M059J (cell line): ENCODE measurements at places on chromosomes 4 and X.
A peak's percentile ranks its signal among the peaks of the same experiment; 100 is the strongest.

GRCh38 chr4:82402196-82402775 lies 28.0 kb downstream of the HNRNPDL start:
- DNase-seq, result no peak

DNA sequence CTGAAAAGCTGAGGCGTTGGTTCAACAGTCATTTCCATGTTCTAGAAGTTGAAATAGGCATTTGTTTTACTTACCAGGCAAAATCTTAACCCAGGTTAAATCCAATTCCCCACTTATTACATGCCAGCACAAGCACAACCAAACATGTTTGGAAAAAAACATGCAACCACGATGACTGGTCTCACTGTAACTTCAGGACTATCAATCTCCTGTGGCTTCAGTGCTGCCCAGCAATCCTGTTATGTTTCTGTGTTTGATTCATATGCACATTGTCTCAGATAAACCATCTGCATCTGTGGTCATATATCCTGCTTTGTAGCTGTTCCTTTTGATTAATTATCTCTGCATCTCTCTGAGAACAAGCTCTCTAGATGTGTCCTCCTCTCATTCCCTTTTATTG lies 28.3 kb downstream of the PRDM8 start:
- no peak for DNase-seq

GRCh38 chrX:32448320-32448719 lies 763.0 kb downstream of the DMD start:
- peak; percentile 53 for DNase-seq

DNA sequence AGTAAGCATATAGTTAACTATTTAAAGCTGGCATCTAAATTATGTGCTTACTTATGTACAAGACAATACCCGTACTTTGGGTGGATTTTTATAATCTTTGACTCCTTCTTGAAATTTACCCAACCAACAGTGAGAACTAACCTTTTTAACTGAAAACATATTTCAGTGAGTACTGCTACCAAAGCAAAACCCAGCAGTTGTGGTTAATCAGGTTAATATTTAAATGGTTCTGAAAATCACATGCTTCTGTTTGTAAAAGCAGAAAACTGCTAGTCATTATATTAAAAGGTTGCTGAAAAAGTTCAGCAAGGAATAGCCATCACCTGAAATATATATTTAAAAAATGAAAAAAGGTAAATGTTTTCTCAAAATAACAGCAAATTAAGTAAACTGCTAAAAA lies 20.0 kb downstream of the UBE2D3 start:
- DNase-seq, result no peak

GRCh38 chr4:38328989-38329729 lies 334.8 kb upstream of the KLF3 start:
- DNase-seq, result no peak

DNA sequence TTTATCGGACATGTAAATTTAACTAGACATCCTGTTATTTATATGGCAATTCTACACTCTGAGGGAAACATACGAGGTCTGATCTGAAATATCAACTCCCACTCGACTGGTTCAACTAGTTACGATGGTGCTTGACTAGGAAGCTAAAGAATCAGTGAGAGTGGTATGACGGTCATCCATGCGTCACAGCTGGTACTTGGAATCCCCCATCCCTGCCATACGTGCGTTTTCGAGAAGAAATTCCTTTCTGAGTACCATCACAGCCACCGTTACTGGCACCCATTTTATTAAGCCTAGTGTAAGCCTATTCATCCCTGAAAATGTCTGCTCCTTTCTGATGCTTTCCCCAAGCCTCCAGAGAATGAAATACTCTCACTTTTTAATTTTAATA lies 695 bp upstream of the PIGA start:
- peak; percentile 66 for DNase-seq

GRCh38 chrX:84123585-84123984 lies 64.4 kb downstream of the RPS6KA6 start:
- no peak for DNase-seq

- no peak for DNase-seq
Observed at GRCh38 chr4:170872794-170873193, 783.0 kb upstream of the AADAT start.

- peak; percentile 71 for DNase-seq
Observed at GRCh38 chrX:132216806-132217202, 2.4 kb downstream of the RAP2C start.

GRCh38 chr4:105277702-105278101 lies 131.0 kb downstream of the TET2 start:
- DNase-seq, result no peak

DNA sequence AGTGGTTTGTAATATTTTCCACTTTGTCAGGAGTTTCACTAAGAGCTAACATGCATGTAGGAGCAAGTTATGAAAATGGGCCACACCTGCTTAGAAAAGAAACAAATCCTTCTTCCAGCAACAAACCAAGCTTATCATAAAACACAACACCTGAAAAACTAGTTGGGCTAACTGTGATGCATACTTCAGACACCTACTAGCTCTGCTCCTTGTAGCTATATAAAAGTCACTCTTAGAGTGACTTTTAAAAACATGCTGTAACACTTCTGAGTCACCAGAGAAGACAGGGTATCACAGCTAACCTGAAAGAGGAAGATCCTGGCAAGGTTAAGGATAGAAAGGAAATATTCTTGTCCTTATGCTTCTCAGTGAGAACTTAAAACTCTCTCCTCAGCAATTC lies 3.6 kb upstream of the SLAIN2 start:
- DNase-seq, result peak; percentile 50

DNA sequence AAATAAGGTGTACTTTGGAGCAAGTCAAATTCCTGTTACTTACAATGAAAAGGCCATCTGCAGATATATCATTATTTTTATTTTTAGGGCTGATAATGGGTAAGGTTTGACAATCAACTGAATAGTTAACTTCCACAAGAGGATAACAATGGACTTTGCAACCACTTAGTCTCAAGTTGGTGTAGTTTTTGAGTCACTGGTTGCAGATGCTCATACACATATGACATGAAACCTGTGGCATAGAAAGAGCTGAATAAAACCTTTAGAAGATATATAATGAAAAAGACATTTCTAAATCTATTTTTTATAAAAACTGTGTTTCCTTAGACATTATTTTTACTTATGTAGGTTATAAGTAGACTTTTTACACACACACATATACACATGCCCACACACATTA lies 2110.9 kb downstream of the PCDH7 start:
- no peak for DNase-seq

DNA sequence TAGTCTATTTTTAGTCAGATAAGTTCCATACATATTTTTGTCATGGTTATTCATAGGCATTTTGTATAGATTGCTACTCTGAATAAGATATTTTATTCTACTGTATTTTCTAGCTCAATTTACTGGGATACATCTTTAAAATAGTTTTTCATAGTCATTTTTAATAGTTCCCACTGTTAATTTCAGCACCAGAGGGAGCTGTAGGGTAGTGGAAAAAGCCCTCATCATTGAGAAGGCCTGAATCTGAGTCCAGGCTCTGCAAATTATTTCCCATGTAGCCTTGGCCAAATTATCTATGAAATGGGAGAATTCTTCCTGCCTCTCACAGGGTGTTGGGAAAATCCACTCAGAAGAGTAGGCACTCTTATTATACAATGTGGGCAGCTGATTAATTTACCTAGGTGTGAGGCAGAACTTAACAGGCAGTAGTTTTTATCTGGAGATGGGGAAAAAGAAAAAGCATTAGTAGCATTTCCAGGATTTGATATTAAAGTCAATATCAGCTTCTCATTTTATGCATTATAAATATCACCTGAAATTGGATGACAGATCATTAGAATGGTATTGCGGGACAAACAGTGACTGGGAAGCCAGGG lies 102.9 kb upstream of the PAQR3 start:
- peak; percentile 20 for DNase-seq

- DNase-seq, result no peak
Observed at GRCh38 chrX:110049096-110049495, 46.2 kb downstream of the TMEM164 start.

DNA sequence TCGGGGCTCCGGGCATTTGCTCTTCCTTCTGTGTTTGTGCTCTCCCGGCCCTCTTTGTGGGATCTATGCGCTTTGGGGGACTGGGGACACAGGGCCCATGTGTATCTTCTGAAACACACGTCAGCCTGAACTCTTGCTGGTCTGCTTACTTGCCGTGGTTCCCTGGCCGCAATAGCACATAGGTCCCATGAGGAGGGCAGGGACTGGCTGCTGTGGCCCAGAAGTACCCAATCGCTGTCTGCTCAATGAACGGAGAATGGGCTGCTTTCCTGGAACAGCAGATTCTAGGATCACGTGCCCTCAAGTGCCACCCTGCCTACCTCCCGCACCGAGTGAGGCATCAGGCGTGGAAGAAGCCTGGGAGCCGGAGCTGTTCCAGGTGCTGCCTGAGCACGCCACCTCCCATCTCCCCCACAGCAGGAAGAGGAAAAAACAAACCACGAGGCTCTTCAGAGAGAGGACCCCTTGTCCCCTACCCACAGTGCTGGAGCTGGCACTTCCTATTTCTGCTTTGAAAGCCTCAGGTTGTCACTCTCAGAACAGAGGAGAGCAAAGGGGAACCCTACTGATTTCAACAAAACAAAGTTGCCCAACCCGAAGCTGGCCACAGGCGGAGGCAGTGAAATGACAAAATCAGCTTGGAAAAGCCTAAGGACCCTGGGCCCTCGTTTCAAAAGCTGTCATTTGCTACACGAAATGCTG lies 3.8 kb downstream of the G6PD start:
- no peak for DNase-seq

GRCh38 chrX:50327235-50327634 lies 122.7 kb downstream of the CCNB3 start:
- no peak for DNase-seq

GRCh38 chrX:149531599-149531998 lies 9.2 kb upstream of the EOLA1 start:
- no peak for DNase-seq

- peak; percentile 89 for DNase-seq
Observed at GRCh38 chr4:182880387-182881356, 36.5 kb downstream of the DCTD start.

DNA sequence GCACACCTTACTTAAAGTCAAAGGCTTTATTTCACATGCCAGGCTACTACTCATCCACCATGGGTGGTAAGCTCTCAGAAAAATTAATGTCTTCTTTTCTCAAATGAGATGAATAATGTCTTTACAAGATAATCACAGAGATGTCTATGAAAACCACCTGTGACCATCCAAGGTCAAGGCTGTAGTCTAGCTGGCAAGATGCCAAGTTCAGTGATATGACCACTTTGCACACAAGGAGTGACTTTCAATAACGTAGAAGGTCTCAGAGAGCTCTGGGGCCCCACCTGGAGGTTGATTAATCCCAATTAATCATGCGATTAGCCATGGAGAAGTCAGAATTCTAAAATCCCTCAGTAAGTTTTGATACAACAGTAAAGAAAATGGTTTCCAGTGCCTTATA lies 20.5 kb downstream of the ANOS1 start:
- no peak for DNase-seq
